ENCODE measurements at places on chromosomes 1 and 21.
A peak's percentile ranks its signal among the peaks of the same experiment; 100 is the strongest.

- DNase-seq = no peak
Observed at GRCh38 chr1:228348708-228349467, 57.7 kb downstream of the TRIM11 start.

DNA sequence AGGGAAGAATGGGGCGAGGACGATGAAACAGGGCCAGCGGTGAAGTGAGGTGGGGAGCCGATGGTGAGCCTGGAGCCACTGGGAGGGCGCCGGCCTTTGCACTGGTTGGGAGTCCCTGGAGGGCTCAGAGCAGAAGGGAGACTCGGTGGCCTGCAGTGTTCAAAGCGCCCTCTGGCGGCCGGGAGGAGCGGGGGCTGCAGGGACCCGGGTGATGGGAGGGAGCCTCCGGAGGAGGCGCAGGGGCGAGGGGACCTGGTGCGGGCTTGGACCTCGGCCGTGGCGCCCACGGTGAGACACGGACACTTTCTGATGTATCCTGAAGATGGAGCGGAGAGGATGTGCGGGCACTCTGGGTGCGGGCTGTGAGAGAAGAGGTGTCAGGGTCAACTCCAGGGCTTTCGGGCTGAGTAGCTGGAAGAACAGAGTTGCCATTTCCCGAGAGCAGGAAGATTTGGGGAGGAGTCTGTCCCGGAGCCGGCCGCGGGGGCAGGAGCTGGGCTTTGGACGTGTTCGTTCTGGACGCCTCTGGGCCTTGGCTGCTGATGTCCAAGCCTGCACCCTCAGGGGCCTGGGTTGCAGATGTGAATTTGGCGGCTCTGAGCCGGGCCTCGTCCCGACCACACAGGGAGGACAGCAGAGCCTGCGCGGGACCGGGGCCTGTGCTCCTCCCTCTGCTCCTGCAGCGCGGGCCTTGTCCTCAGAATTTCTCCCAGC lies 29.7 kb downstream of the HEYL start:
- DNase-seq = no peak

- peak; percentile 35 for DNase-seq
Observed at GRCh38 chr1:178953034-178953433, 72.7 kb upstream of the FAM20B start.

- DNase-seq = peak; percentile 91
Observed at GRCh38 chr1:46401964-46402626, 8.0 kb downstream of the FAAH start.

- DNase-seq = no peak
Observed at GRCh38 chr1:99270646-99271045, 6.4 kb downstream of the PLPPR4 start.

- DNase-seq = no peak
Observed at GRCh38 chr1:235006816-235007215, 121.8 kb downstream of the TOMM20 start.

- DNase-seq = no peak
Observed at GRCh38 chr1:3504822-3505153, 50.3 kb downstream of the ARHGEF16 start.

GRCh38 chr1:25619101-25619890 lies 2.7 kb downstream of the MAN1C1 start:
- DNase-seq = peak; percentile 89

- DNase-seq = no peak
Observed at GRCh38 chr1:234484991-234485739, 6.2 kb upstream of the TARBP1 start.
